NCI-H2171 treated with DMSO at 0.1 percent for 48 hours (cell line): ENCODE measurements at places on chromosomes 6 and 20.

- no peak for DNase-seq
Measured at GRCh38 chr20:31894980-31895675, 24.7 kb downstream of the TTLL9 start.

DNA sequence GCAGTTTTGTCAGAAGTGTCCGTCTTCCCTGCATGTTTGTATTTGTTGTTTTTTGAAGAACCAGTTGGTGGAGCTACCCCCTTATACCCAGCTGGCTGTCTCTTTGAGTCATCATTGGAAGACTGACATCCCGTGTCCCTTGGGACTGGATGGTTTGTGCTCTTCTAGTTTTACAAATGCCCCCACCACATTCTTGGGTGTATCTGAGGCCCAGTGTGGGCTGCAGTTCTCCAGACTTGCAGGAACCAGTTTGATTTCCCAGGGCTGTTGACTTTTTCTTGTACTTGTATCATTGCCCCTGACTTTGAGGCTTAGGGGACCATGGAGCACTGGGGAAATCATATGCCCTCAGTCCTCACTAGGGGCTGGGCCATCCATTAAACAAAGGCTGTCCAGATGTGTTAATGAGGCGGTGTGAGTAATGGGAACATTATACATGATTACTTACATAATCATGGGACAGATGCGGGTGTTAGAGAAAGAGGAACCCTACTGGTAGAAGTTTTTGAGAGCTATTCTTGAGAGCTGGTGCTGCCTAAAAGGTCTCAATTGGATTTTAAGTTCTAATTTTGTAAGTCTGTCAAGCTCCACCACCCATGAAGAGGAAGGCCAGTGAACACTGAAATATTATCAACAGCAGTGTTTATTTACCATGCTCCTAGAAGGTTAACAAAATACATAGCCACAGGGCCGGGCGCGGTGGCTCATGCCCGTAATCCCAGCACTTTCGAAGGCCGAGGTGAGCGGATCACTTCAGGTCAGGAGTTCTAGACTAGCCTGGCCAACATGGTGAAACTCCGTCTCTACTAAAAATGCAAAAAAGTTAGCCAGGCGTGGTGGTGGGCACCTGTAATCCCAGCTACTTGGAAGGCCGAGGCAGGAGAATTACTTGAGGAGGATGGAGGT is 8.5 kb downstream of the JARID2 start:
- DNase-seq = no peak

- no peak for DNase-seq
Measured at GRCh38 chr20:56780266-56780665, 151.2 kb downstream of the TFAP2C start.

DNA sequence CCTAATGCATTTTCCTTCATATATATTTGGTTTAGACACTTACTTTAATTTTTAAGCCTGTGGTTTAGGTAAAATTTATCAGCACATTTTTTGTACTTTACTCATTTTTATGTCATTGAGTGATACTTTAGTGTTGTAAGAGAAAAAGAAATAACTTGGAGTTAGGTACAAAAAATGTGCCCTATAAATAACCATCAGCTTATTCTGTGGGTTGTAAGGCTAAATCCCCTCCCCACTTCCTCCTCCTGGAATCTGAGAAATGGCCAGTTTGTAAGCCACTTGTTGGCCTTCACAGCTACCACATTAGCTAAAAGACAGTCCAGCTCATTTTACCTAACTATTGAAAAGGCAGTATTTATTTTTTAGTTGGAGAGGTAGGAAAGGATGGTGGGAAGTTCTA is 576.3 kb downstream of the PKHD1 start:
- DNase-seq = no peak

DNA sequence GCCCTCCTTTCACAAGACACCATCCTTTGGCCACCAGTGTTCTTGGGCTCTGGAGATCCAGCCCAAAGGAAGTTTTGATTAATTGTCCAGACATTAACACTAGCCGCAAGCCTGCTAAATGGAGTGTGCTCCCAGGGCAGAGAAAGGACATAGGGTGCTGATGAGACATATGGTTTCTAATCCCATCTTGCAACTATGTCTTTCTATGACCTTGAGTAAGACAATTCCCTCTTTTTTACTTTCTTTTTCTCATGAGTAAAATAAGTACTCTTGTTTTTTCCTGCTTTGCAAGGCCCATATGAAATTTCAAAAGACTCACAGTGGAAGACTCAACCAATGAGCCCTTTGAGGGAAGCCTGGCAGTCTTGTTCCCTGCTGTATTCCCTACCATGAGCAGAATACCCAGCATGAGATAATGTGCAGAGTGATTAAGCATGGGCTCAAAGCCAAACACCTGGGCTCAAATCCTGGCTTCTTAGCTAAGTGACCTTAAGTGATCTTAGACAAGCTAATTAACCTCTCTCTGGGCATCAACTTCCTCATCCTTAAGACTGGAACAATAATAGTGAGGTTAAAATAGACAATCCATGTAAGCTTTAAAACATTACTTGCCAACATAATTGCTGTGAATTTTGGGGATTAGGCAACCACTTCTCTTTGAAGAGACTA is at the start of gene WFDC10B:
WFDC10B (minus strand) TSS at position 51 of the 669 bp plus-strand sequence. CDS start 19,027 bp downstream, outside the sequence.
- DNase-seq = peak; percentile 27

GRCh38 chr6:35451354-35452182 is 570 bp upstream of the FANCE start:
- no peak for DNase-seq

DNA sequence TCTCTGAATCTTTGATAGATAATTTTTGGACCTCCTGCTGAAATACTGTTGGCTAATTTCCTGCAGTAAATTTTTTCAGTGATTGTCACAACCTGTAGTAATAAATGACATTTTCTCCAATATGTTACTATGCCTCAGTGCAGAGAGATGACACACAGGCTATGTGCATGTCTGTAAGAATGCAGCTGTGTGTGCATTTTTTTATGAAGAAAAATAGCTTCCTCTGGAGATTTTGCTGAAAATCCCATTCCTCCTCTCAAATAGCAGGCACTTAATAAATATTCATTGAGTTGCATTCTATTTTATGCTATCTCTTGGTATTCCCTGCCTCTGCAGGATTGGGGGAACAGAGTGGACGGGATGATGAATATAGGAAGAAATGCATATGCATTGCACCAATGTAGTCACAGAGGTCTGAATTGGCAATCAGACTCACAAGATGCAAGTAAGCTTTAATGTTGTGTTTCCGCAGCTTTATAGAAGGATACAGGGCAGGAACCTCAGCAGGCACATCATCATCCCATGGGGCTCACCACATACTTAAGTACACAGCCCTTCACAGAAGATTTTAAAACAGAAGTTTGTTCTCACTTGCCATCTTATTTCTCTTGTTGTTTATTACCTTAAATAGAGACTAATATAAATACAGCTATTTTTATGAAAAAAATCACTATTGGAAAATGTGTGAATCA is 474.7 kb downstream of the EPM2A start:
- no peak for DNase-seq

- no peak for DNase-seq
Measured at GRCh38 chr6:41288030-41288753, 1.7 kb upstream of the TREM1 start.

GRCh38 chr6:1238040-1238439 is 73.9 kb upstream of the FOXQ1 start:
- no peak for DNase-seq

DNA sequence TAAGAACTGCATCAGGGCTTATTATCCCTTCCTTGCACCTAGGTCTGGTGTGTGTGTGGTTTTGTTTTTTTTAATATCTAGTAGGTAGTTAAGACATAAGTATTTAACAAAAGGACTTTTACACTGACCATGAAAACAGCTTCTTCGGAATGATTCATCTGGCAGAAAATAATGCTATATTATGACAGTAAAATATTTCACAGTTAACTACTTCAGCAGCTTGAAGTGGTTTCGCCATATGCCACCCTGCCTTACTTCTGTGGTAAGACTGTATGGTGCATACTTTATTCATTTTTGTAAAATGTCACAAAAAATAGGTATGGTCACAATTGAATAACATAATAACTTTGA is 858 bp upstream of the PTPRK start:
- no peak for DNase-seq
